Stimulated activated CD8-positive, alpha-beta memory T cell treated with anti-CD3 and anti-CD28 coated beads, Interleukin-15, amount 100 ng/mL, for 24 hours (primary cell): ENCODE measurements at places on chromosomes 5 and 9.

DNA sequence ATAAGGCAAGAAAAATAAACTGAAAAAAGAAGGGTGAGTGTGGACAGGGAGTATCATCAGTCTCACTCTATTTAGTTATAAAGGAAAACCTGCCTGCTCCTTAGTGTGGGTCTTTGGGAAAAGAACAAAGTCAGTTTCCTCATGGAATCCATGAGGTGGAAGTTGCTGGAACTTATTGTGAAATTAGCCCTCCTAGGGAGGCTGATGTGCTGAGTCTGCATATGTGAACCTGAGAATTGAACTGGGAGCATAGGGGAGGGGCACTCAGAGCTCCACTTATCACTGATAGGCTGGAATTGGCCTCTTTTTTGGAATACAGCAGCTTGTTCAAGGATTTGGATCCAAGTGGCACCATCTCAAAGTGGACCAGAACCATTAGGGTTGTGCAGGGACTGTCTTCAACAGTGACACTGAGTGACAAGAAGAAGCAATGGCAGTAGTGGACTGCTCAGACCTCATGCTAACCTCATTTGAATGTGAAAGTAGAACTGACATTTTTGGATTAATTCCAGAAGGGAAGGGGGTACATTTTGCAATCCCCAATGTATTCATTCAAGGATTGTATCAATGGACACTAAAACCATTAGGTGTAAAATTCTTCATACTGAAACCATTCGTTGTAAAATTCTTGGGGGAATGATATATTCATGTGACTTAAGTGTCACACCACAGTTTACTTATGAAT lies 103.6 kb upstream of the KLF9 start:
- DNase-seq: no peak

- no peak for DNase-seq
Measured at GRCh38 chr9:2236850-2237249, 221.7 kb downstream of the SMARCA2 start.

GRCh38 chr5:65961633-65962032 lies 35.3 kb downstream of the ERBIN start:
- DNase-seq: no peak

GRCh38 chr5:80067016-80067415 lies 31.9 kb downstream of the THBS4 start:
- DNase-seq: no peak

GRCh38 chr9:4497395-4497794 lies 7.1 kb downstream of the SLC1A1 start:
- no peak for DNase-seq

GRCh38 chr5:169668732-169669131 lies 31.7 kb downstream of the DOCK2 start:
- DNase-seq: no peak

DNA sequence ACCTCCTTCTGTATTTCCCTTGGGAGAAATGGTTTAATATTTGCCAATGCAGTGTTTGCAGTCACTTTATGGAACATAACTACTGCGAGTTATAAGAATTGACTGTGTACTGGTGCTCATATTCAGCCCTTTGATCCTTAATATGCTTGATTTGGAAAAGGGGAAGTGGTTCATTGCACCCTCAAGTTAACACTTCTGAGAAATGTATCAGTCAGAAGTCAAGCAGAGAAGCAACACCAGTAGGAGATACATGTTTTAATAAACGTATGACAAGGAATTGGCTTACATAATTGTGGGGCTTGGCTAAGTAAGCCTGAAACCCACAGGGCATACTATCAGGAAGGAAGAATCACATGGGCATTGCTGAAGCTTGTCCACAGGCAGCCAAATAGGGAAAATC lies 131.0 kb upstream of the SPRY4 start:
- DNase-seq: no peak

DNA sequence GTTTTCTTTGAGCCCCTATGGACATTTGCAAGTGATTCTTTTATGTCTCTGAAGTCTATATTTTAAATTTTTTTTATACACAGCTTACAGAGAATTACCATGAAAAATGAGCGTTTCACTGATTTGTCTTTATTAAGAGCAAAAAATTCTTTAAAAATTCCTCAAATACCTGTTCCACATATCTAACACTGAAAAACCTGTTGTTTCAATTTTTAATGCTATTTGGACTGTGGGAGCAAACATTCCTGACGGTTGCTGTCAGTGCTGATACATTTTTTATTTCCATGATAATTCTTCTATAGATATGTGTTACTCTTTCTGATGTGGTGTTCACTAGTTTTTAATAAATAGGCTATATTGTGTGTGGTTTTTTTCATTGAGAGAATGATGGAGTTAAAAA lies 199.8 kb downstream of the GDNF start:
- no peak for DNase-seq

- no peak for DNase-seq
Measured at GRCh38 chr5:120382833-120383232, 81.3 kb upstream of the PRR16 start.

DNA sequence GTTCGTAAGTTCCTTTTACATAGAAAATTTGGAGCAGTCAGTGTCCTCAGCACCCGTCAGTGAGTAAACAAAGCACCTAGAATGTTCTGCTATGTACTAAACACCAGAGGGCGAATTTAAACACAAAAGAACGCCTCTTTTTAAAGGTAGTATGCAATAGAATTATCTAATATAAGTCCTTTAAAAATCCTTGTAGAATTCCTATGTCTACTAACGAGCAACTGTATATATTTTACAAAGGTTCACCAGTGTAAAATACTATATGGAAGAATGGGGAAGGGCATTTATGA lies 499 bp upstream of the TMEM232 start:
- no peak for DNase-seq

DNA sequence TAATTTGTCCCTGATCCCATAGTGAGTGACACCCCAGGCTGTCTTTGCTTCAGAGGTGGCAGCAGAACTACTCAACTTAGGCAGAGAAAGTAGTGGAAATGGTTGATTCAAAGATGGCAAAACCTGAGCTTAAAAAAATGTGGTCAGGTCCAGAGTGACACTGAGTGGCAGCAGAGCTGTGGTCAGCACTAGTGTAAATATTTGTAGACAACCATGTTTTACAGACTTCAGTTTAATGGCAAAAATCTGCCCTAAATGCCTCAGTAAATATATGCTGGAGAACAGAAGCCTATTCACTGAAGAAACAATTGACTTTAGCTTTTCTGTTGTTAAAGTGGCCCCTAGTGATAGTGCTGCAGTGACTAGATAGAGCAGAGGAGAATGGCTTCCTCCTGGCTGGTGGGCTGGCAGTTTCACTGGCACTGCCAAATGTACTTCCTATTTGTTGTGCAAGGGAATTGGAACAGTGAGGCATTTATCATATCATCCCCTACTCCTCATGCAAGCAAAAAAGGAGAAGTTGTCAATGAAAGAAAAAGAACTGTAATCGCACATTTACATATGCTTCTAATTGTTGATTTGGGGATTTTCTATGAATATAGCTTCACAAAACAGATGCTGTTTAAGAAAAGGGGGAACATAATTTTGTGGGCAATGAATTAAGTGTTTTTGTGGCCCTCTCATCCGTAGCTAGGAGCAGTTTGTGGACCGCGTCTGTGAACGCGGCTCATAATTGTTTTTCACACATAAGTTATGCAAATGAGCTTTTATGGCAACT lies 12.0 kb downstream of the PBX3 start:
- DNase-seq: no peak

DNA sequence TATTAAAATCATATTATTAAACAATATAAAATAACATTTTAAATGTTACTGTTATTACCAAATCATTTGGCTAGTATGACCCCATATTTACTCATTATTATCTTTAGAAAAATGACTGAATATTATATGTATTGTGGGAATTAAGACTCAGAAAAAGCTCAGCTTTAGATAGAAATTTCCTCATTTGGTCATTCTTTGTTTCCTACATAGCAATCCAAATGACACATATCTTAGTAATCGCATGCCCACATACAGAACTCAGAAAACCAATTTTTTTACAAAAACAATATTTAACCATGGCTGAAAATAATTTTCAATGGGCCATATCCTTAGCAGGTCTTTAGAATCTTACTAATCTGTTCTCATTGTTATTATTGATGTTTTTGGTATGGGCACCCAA lies 53.8 kb upstream of the TSLP start:
- DNase-seq: no peak

- DNase-seq: no peak
Measured at GRCh38 chr5:177303925-177304391, 359 bp downstream of the PRELID1 start.

GRCh38 chr5:24750355-24750754 lies 105.6 kb upstream of the CDH10 start:
- no peak for DNase-seq

- DNase-seq: no peak
Measured at GRCh38 chr9:3793971-3794383, 268.2 kb upstream of the RFX3 start.

DNA sequence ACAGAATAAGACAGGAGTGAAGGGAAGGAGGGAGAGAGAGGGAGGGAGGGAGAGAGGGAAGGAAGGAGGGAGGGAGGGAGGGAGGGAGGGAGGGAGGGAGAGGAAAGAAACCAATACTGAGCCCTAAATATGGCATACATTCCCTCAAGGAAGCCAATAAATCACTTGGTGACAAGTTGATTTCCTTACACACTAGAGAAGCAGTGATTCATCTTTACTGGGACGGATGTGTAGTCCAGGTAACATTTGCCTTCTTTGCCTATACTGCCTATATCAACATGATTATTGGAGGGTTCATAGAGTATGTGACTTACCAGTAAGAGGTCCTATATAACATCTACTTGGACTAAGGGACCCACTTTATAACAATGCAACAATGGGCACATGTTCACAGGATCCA lies 83.2 kb downstream of the TRIM36 start:
- no peak for DNase-seq

DNA sequence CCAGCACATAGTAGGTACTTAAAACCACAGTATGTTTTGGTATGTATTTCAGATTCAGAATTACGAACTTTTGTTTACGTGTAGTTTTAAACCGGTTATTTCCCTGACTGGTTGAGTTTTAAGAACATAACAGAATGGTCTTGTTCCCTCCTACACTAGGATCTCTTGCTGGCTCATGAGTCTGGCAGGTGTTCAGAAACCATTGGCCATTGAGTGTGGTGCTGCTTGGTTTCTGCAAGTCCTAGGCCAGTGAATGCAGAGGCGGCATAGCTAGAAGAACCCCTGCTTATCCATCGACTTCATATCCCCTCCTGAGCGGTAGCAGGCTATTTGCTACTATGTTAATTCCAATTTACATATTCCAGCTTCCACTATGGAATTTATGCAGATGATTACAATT lies 65.6 kb downstream of the GPR21 start:
- no peak for DNase-seq

- DNase-seq: no peak
Measured at GRCh38 chr5:170880084-170880483, 18.3 kb downstream of the RANBP17 start.

- no peak for DNase-seq
Measured at GRCh38 chr5:6399980-6400910, 21.9 kb upstream of the MED10 start.

- no peak for DNase-seq
Measured at GRCh38 chr9:95971815-95972214, 96.3 kb downstream of the ERCC6L2 start.

- no peak for DNase-seq
Measured at GRCh38 chr9:125325826-125326225, 64.2 kb downstream of the GAPVD1 start.

DNA sequence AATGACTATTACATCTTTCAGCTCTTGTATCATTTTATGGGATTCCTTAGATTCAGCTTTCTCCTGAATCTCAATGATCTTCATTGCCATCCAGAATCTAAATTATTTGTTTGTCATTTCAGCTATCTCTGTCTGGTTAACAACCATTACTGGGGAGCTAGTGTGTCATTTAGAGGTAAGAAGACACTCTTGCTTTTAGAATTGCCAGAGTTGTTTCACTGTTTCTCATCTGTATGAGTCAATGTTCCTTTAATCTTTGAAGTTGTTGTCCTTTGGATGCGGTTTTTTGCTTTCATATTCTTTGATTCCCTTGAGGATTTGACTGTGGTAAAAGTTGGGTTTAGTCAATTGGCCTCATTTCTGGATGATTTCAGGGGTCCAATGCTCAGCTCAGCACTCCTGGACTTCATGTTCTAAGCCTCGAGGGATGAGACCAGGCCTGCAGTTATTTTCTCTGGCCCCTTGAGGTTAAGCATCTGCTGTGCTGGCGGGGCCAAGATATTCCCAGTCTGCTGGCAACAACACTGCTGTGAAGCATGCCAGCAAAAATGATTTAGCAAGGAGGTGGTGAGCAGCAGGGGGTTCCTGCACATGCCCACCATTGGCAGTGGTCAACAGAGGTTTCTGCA lies 102.4 kb upstream of the PCSK5 start:
- no peak for DNase-seq

DNA sequence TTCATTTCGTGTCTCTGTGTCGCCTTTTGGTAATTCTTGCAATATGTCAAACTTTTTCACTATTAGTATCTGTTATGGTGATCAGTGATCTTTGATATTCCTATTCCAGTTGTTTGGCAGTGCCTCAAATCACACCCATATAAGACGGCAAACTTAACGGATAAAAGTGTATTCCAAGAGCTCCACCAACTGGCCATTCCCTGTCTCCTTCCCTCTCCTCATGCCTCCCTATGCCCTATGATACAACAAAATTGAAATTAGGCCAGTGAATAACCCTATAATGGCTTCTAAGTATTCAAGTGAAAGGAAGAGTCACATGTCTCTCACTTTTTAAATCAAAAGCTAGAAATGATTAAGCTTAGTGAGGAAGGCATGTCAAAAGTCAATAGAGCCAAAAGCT lies 74.8 kb downstream of the CDK5RAP2 start:
- no peak for DNase-seq

- DNase-seq: no peak
Measured at GRCh38 chr5:179256328-179257175, 88.7 kb downstream of the ADAMTS2 start.
